Colonic mucosa (tissue), 4 donors: ENCODE measurements at places on chromosomes 2 and 18. TPM values are rescaled to one million over a fixed set of nuclear protein-coding genes. Genes with fewer than 3 reads are reported as not detected.

The NEDD4L gene
- 149 TPM for total RNA-seq

The FABP1 gene
- 2,582 TPM for total RNA-seq

The RAX gene
- not detected for total RNA-seq

The ALK gene
- total RNA-seq, result 0.19 TPM

The FAM124B gene
- 0.37 TPM for total RNA-seq

The LGALSL gene
- total RNA-seq, result 26.4 TPM

The MYCN gene
- 1.5 TPM for total RNA-seq

The QPCT gene
- total RNA-seq, result 5.3 TPM

The HRH4 gene
- total RNA-seq, result not detected

- peaks cover 10% of the 10 kb centered on the region for H3K4me1 ChIP-seq
- no peaks in the 10 kb centered on the region for H3K36me3 ChIP-seq
- no peak overlapping the region for H3K27ac ChIP-seq
- H3K27me3 ChIP-seq, result no peaks in the 10 kb centered on the region
- DNase-seq, result no peak
Measured at GRCh38 chr2:46338674-46339073, 41.5 kb downstream of the EPAS1 start.

DNA sequence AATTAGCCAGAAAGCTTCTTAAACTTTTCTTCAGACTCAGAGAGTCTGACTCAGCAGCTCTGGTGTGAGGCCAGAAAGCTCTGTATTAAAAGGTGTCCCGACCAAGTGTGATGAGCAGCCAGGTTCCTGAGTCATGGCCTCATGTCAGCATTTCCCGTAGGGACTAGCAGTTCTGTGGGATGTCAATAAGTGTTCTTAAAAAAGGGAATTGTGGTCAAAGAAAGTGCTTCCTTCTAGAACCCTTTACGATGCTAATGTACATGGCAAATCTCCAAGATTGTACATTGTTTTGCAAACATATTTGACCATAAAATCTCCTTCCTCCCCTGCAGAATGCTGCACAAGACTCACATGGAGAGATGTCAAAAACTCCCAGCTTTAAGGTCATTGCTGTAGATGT lies 80.1 kb downstream of the PLA2R1 start:
- no peaks in the 10 kb centered on the region for H3K27me3 ChIP-seq
- no peaks in the 10 kb centered on the region for H3K36me3 ChIP-seq
- no peak overlapping the region for H3K4me3 ChIP-seq
- H3K4me1 ChIP-seq, result no peaks in the 10 kb centered on the region

GRCh38 chr2:127498386-127498785 lies 27.9 kb downstream of the IWS1 start:
- H3K27me3 ChIP-seq, result no peaks in the 10 kb centered on the region
- no peaks in the 10 kb centered on the region for H3K4me1 ChIP-seq
- DNase-seq, result no peak
- H3K4me3 ChIP-seq, result no peak overlapping the region
- peaks cover 21% of the 10 kb centered on the region for H3K36me3 ChIP-seq

GRCh38 chr2:169771021-169771420 lies 27.6 kb upstream of the SSB start:
- no peak overlapping the region for H3K4me3 ChIP-seq
- no peaks in the 10 kb centered on the region for H3K36me3 ChIP-seq
- no peak for DNase-seq
- H3K4me1 ChIP-seq, result peaks cover 6% of the 10 kb centered on the region
- H3K27ac ChIP-seq, result no peak overlapping the region

GRCh38 chr2:133541376-133541775 lies 26.9 kb downstream of the NCKAP5 start:
- no peak for DNase-seq
- H3K36me3 ChIP-seq, result no peaks in the 10 kb centered on the region
- no peak overlapping the region for H3K4me3 ChIP-seq
- H3K27me3 ChIP-seq, result no peaks in the 10 kb centered on the region
- no peaks in the 10 kb centered on the region for H3K4me1 ChIP-seq
- no peak overlapping the region for H3K27ac ChIP-seq

DNA sequence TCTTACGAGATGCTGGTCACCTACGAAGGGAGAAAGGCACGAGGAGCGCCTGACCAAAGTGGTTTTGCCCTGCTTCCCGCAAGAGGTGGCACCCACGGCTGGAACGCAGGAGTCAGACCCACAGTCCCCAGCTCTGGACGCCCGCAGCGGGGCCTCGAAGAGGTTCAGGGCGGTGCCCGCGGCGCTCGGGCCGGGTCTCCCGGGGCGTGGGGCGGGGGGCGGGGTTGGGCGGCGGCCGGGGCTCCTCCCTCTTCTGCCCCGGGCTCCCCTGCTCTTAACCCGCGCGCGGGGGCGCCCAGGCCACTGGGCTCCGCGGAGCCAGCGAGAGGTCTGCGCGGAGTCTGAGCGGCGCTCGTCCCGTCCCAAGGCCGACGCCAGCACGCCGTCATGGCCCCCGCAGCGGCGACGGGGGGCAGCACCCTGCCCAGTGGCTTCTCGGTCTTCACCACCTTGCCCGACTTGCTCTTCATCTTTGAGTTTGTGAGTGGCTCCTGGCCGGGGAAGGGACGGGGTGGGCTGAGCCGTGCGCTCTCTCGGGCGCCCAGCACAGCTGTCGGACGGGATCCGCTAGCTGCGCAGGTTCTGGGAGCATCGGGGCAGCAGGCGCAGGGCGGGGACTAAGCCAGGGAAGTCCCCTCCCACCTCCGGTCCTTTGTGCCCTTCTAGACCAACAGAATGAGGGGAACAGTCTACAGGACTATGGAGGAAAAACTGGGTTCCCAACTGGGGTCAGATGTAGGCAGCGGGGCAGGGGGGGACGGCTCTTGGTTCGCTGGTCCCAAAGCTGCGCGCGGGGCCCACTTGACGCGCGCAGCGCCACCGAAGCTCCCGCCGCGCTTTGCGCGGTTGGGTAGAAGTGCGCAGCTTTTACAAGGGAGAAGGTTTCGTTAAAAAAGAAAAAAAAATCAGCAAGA lies at the start of gene MAL:
Gene MAL, plus strand, starts transcription at position 303 of the 914 bp plus-strand sequence. Its CDS starts 85 bp downstream, at position 388.
- H3K36me3 ChIP-seq, result no peaks in the 10 kb centered on the region
- no peak within 1 kb of the TSS for H3K27ac ChIP-seq
- DNase-seq, result no peak
- H3K4me3 ChIP-seq, result peak within 1 kb of the TSS; percentile 27
- peaks cover 27% of the 10 kb centered on the region for H3K27me3 ChIP-seq

GRCh38 chr2:54864096-54864495 lies 140.6 kb downstream of the EML6 start:
- no peaks in the 10 kb centered on the region for H3K4me1 ChIP-seq
- no peak overlapping the region for H3K27ac ChIP-seq
- H3K36me3 ChIP-seq, result no peaks in the 10 kb centered on the region
- no peaks in the 10 kb centered on the region for H3K27me3 ChIP-seq
- DNase-seq, result no peak

GRCh38 chr2:172783165-172783898 lies 47.7 kb downstream of the RAPGEF4 start:
- no peaks in the 10 kb centered on the region for H3K36me3 ChIP-seq
- DNase-seq, result no peak
- H3K4me3 ChIP-seq, result no peak overlapping the region
- no peaks in the 10 kb centered on the region for H3K27me3 ChIP-seq

DNA sequence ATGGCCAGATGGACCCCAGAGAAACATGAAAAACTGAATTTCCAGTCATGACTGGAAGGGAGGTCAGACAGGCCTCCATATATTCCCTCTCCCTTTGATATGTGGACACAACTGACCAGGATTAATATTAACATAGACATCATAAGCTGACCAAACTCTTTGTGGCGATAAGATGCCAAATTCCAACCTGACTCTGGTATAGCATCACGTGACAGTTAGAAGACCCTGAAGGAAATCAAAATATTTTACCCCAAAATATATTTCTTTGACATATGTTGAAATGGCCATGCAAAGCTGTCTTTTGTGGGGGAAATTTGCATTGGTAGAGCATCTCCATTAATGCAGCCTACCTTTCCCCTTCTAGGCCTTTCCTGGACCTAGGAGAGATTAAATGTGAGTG lies 36.7 kb downstream of the ST6GAL2 start:
- H3K27ac ChIP-seq, result no peak overlapping the region
- no peaks in the 10 kb centered on the region for H3K27me3 ChIP-seq
- H3K4me1 ChIP-seq, result no peaks in the 10 kb centered on the region
- H3K4me3 ChIP-seq, result no peak overlapping the region
- no peak for DNase-seq
- no peaks in the 10 kb centered on the region for H3K36me3 ChIP-seq

DNA sequence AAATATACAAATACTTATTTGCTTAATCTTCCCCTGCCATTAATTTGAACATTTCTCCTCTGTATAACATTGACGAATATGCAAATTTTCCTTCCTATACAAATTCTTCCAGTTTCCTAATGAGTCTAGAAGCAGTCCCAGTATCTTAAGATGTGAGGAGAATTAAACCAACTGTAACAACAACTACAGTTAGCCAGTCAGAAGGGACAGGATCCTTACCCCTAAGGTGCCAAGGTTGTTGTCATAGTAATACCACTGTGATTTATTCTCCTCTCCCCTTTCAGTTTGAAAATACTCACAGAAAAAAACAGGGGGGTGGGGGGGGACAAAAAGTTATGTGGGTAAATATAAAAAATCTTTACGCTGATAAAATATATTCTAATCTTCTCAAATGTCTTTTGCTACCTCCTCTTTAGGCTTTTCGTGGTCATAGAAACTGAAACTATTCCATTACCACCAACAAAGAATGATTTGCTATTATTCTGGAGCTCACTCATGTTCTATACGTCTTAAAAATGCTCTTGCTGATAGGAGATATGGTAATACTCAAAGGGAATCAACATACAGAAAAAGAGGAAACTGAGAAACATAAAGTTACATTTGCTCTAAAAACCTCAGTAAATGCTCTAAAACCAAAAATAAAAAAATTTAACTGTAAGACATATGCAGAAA lies 107.6 kb downstream of the MEMO1 start:
- H3K36me3 ChIP-seq, result no peaks in the 10 kb centered on the region
- DNase-seq, result no peak
- H3K4me3 ChIP-seq, result no peak overlapping the region
- H3K27me3 ChIP-seq, result no peaks in the 10 kb centered on the region
- no peaks in the 10 kb centered on the region for H3K4me1 ChIP-seq

- H3K4me1 ChIP-seq, result no peaks in the 10 kb centered on the region
- no peak overlapping the region for H3K27ac ChIP-seq
Measured at GRCh38 chr2:147108548-147108947, 736.3 kb upstream of the ACVR2A start.

DNA sequence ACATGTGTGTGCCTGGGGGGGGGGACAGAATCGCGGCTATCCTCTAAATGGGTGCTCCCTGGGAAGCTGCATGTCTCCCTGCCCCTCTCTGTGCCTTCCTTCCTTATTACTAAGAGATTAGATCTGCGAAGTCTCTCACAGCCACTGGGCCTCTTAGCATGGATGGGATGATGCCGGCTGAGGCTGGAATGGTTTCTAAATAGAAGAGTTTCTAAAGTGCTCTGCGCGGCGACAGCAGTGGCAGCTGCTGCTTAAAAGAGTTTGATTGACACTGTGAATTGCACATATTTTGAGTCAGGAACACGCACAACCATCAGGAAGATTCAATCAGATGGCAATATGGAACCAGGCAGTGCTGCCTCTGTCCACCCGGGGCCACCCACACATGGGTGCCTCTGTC lies 163.8 kb downstream of the CLIP4 start:
- H3K27ac ChIP-seq, result no peak overlapping the region
- H3K36me3 ChIP-seq, result no peaks in the 10 kb centered on the region
- no peak for DNase-seq
- no peak overlapping the region for H3K4me3 ChIP-seq

GRCh38 chr2:150989969-150990368 lies 271.7 kb downstream of the RBM43 start:
- H3K27me3 ChIP-seq, result no peaks in the 10 kb centered on the region
- H3K4me1 ChIP-seq, result no peaks in the 10 kb centered on the region
- no peak overlapping the region for H3K27ac ChIP-seq
- no peak for DNase-seq

GRCh38 chr18:54710900-54711281 lies 117.4 kb upstream of the RAB27B start:
- H3K4me3 ChIP-seq, result no peak overlapping the region
- no peak for DNase-seq
- H3K36me3 ChIP-seq, result no peaks in the 10 kb centered on the region
- no peaks in the 10 kb centered on the region for H3K4me1 ChIP-seq
- no peaks in the 10 kb centered on the region for H3K27me3 ChIP-seq
- no peak overlapping the region for H3K27ac ChIP-seq

GRCh38 chr18:72197591-72197990 lies 346.6 kb downstream of the CBLN2 start:
- DNase-seq, result no peak
- H3K36me3 ChIP-seq, result no peaks in the 10 kb centered on the region
- H3K4me1 ChIP-seq, result no peaks in the 10 kb centered on the region
- no peaks in the 10 kb centered on the region for H3K27me3 ChIP-seq
- H3K4me3 ChIP-seq, result no peak overlapping the region
- no peak overlapping the region for H3K27ac ChIP-seq

DNA sequence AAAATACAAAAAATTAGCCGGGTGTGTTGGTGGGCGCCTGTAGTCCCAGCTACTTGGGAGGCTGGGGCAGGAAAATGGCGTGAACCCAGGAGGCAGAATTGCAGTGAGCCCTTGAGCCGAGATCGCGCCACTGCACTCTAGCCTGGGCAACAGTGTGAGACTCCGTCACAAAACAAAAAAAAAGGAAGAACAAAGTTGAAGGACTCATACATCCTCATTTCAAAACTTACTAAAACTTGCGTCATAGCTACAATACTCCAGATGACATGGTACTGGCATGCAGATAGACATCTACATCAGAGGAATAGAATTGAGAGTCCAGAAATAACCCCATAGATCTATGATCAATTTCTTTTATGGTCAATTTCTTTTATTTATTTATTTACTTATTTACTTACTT lies 13.6 kb upstream of the CYP27C1 start:
- H3K4me3 ChIP-seq, result no peak overlapping the region
- H3K36me3 ChIP-seq, result no peaks in the 10 kb centered on the region
- H3K27ac ChIP-seq, result no peak overlapping the region
- no peak for DNase-seq

DNA sequence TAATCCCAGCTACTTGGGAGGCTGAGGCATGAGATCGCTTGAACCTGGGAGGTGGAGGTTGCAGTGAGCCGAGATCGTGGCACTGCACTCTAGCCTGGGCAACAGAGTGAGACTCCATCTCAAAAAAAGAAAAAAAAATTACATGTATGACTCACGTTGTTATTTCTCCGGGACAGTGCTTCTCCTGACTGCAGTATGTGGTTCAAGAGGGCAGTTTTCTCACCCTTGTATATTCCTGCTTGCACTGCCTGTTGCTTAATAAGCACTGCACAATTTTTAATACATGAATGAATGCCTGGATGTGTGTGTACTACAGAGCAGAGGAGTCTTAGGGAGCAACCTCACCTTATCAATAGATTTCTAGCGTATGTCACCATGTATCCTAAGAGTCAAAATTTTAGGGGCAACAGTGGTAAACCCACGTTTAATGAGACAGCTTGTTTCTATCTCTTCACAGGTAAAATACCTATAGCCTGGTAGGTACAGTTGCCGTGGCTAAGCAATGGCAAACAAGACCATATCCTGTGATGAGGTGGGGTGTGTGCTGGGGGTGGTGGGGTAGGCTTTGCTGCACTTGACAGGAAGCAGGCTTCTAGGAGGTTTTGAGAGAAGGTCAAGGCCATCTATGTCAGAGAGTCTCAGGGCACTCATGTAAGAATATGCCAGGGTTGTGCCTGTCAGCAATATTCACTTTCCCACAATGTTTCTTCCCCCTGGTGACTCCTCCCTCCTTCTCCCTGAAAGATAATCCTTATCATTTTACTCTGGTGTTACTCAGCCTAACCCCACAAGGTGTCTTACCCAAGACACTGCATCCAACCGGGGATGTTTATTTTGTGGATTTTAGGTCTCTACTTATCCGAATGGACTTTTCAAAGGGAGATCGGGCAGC lies 36.9 kb upstream of the MEX3C start:
- H3K4me3 ChIP-seq, result no peak overlapping the region
- no peak for DNase-seq
- no peaks in the 10 kb centered on the region for H3K36me3 ChIP-seq
- no peaks in the 10 kb centered on the region for H3K4me1 ChIP-seq
- no peaks in the 10 kb centered on the region for H3K27me3 ChIP-seq
